ENCODE measurements at places on chromosomes 5 and 9.
A peak's percentile ranks its signal among the peaks of the same experiment; 100 is the strongest.

DNA sequence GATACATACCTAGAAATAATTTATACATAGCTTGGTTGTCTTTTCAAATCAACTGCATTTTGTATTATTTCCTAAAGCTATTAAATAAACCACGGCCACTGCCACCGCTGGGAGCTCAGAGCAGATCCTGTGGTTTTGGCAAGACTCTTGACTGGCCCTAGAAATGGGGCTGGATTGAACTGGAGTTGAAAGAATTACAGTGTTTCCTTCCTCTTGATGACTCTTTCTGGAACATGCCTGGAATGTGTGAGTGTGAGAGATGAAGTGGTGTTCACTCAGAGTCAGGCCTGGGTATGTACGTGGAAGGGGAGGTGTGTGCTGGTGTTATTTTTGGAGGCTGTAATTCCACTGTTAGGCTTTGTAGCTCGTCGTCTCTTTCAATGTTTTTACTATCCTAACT lies 45.9 kb downstream of the TEK start:
- peak; percentile 96 for DNase-seq

DNA sequence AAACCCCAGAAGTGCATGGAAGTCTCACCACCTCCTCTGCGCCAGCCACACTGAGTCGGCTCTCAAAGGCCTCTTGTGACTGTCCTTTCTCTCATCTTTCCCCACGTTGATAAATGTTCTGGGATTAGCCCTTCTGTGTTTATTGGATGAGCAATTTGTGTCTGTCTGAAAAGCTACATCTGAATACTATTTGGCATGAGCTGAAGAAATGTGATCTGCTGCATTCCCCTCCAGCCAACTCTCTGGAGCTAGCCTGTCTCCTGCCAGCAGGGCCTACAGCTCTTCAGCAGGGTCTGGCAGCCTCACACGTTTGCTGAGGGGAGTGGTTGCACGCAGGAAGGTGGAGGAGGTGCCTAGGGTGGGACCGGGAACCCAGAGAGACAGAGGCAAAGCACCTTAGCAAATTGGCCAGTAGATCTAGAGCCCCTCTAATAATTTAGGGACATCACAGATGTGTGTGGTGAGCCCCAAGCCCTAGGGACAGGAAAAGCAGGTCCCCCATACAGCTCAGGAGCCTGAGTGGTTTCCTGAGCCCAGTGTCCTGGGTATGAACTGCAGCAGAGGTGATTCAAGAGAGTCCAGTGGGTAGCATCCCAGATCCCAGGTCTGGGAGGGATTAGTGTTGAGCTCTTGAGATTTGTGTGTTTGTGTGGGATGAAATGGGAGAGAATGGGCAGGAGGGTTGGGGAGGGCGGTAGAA lies 20.5 kb upstream of the B4GALT1 start:
- DNase-seq, result peak; percentile 66

- no peak for DNase-seq
Measured at GRCh38 chr5:76312783-76313182, 90.3 kb upstream of the IQGAP2 start.

- no peak for DNase-seq
Measured at GRCh38 chr5:6763191-6763590, 50.0 kb downstream of the TENT4A start.

DNA sequence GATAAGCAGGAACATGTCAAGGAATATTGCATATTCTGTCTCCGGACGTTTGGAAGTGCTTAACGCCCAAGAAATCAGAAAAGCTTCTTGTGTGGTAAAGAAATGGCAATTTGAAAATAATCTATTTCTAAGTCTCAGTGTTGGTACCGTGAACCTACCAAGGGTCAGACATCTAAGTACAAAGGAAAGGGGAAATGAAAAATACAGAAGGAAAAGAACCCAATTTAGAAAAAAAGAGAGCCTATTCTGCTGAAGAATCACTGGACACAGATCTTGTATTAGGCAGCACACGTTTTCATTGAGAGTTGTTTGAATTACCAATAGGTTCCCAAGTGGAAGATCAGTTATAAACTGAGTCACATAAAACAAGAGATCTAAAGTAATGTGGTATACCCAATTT lies 46.9 kb upstream of the CEP78 start:
- no peak for DNase-seq

GRCh38 chr9:15856591-15856990 lies 303.7 kb downstream of the CCDC171 start:
- peak; percentile 22 for DNase-seq

DNA sequence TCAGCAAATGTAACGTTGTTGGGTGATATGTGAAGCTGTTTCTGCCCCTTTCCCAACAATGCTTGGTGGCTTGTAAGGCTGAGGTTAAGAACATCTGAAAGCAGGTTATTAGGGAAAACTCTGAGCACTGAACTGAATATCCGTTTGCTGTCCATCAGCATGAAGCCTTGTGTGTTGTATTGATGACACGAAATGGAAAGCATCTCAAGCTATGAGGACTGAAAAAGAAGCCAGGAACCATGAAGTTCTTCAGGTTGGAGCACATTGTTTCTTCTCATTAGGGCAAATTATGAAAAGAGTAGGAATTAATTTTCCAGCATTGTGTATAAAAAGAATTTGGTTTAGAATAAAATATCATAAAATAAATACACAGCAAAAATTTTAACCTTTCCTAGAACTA lies 106.8 kb downstream of the IZUMO3 start:
- DNase-seq, result no peak

- DNase-seq, result no peak
Measured at GRCh38 chr9:21267485-21268346, 27.9 kb upstream of the IFNA14 start.

DNA sequence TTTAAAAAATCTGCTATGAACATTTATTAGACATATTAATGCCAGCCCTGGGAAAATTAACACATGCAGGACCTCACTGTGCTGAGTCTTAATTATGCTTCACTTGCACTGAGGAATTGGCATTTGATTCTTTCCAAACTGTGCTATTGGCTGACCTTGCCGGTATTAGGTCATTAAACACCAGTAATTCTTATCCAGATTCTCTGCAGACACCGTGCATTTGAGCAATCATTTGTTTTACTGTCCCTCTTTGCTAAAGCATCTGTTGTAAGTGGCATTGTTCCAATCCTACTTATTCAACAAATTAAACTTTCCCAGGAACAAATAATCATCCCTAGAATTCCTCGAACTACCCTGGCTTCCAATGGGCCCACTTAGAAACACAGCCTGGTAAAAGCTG lies 145.0 kb downstream of the SLC12A2 start:
- peak; percentile 71 for DNase-seq

- peak; percentile 80 for DNase-seq
Measured at GRCh38 chr9:81522716-81523551, 166.4 kb downstream of the TLE1 start.

All from fibroblast of pulmonary artery (primary cell).